ENCODE measurements at places on chromosomes 7 and 10.

DNA sequence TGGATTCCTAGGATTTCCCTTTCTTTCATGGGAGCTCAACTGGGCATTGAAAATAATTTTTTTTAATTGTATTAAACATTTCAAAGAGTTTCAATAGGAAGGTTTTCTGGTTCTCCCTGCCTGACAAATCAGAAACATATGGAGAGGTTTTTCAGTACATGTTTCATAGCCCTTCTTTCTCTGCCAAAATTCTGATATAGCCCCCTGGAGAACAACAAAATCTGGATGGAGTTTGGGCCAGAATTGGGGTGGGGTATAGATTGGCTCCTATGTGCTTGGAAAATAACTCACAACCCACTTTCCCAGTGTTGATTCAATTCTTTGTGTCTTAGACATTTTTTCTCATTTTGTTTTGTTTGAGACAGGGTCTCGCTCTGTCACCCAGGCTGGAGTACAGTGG, 24.6 kb upstream of the EIF4H start:
- no peak for DNase-seq

DNA sequence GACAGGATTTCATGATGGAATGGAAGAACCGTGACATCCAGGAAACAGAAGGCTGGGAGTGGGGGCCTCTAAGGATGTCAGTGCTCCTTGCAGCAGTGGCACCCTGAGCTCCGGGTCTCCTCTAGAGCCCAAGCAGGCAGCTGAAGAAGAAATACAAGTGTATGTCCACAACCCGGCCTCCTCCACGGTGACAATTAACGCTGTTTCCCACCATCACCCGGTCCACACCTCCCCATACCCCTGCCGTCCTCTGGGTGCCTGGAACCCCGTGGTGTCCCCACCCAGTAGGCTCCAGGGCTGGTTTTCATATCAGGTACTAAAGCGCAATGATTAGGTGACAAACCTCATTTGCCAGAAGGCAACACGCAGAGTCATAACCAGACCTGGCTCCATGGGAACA, 30.3 kb downstream of the GRID1 start:
- no peak for DNase-seq

DNA sequence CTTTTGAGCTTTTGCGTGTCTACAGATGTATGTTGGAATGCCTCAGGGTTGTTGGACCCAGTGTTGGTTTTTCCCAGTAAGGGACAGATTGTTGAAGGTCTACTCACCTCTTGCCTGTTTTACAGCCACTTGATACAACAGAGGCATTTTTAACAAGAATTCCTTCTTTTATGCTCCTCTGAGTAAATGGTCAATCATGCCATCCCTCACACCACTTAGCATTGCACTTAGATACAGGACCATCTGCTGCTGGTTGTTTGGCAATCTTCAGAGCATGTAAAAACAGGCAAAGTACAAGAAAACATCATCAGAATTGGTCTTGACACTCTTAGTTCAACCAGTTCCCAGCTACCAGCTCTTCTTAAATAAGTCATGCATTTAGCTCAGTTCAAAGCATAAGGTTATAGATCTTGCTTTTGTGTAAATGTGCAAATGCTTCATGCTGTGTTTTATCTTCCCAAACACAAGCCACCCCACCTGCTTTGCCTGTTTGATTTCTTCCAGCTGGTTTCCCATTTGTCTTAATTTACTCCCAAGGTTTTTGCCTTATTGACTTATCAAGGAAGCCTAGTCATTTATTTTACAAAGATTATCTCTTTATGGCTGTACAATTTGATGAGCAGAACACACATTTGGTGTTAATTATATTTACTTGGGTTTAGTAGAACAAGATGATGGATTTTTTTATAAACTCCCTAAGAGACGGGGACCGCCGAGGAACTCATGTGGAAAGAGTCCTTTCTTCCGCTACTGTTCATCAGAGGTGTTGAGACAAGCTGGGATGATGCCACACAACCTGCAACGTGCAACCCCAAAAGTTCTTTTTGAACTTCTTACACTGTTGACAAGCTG, 136.6 kb downstream of the AHR start:
- no peak for DNase-seq

DNA sequence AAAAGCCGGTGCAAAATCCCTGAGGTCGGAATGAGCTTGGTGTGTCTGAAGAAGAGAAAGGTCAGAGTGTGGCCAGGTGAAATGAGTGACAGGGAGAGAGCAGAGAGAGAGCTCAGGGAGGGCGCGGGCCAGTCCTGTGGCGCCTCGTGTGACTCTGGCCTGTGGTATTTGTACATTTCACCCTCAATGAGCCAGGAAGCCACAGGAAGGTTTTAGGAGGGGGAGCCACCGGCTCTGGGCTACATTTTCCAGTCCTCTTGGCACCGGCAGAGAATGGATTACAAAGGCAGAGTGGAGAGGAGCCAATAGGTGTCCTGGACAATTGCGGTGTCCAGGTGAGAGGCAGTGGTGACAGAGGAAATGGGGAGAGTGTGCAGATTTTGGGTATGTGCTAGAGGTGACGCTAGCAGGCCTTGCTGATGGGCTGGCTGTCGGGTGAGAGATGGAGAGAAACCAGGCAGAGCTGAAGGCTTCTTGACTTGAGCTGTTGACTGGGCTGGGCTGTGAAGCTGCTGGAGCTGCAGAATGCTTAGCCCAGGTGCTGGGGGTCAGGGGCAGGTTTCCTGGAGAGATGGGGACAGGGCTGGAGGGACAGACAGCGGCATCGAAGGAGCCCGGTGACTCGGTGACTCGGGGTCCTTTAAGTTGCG, 38.1 kb downstream of the COL13A1 start:
- DNase-seq = no peak

DNA sequence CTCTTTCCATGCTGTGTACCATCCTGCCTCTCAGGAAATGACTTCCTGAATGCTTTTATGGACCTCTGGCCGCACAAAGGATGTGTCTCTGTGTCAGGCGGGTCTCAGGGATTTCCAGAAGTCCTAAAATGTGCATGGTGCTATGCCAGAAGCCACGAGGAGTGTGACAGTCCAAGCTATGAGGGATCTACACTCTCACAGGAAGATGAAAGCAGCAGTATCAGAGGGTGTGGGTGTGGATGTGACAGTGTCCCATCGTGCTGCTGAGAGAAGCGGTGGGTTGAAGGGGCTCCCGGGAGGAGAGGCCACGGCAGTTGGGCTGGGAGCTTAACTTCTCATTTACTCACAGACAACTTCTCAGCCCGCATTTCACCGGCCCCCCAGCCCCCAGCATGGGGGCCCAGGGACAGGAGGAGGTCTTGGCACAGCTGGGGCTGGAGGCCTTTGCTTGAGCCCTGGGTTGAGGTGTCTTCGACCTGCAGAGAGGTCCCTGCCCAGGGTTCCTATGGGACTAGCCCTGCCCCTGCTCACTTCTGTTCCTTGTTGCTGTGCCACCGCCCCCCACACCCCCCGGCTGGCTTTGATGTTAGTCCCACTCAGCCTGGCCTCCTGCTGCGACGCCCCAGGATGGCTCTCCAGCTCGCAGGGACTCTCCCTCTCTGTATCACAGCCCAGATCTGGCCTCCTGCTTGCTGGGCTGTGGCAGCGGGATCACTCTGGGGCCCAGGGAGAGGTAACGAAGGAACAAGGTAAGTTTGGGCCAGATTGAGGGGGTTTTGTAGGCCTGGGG, 30.8 kb upstream of the EMX2 start:
- no peak for DNase-seq

GRCh38 chr7:2029936-2030335, 202.8 kb downstream of the MAD1L1 start:
- no peak for DNase-seq

DNA sequence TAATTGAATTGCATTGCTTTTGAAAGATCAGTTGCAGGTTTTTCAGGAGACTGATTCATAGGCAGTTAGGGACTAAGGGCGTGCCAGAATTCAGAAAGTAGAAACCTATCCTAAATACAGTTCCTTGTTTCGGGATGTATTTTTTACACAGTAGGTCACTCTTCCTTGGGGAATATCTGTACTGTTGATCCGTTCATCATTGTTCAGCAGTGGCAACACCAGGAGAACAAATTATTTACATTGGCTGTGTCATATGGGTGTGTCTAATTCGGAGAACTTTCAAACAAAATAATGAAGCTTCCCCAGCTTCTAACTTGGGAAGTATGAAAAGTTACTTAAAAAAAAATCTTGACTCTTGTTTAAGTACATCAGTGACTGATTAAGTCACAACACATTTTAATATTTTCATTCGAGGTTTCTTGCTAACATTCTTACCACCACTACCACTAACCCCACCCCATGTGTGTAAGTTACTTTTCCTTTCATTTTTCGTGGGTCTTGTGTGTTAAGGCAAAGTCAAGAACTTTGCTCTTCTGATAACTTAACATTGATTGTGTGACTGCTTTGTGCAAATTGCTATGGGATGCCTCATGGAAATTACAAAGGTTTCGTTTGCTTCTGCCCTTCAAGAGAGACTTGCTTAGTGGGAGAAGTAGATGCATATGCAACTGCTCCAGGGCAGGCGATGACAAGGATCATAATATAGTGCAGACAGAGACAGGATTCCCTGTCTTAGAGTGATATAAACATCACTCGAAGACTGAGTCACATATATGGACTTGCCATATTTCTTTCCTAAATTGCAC, 43.8 kb upstream of the RPA3 start:
- no peak for DNase-seq

- DNase-seq = no peak
Measured at GRCh38 chr10:4285121-4285520, 500.1 kb upstream of the KLF6 start.

DNA sequence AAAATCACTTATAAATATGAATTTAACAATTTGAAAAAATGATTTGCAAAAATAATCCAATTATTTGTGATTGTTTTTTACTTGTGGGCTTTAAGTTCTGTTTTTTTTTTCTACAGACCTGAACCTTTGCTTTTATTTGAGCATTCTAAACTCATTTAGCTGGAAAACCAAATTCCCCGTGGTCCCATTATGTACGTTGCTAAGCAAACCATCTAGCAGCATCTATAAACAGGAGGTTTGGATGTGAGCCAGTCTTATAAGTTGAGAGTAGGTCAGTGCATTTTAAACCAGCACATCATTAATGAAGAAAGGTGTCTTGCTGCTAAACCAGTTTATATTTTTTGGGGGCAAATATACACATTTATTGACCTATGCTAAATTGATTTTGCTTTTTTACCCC, 77.3 kb downstream of the LRRN3 start:
- DNase-seq = no peak

DNA sequence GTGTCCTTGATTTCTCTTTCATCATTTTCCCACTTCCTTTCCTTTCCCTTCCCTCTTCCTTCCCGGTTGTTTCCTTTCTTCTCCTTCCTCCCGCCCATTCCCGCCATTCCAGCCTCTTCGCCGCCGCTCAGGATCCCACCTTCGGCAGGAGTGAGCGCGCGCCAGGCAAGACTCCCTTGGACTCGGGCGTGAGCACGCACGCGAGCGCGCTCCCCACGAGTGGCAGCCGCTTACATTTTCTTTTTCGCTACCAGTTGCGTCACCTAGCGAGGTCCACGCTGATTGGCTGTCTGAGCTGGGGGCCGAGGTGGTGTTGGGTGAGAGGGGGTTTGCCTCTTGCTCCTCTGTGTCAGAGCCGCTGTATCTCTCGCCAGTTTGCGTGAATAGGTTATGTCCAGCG, 11.8 kb downstream of the ZAN start:
- no peak for DNase-seq

DNA sequence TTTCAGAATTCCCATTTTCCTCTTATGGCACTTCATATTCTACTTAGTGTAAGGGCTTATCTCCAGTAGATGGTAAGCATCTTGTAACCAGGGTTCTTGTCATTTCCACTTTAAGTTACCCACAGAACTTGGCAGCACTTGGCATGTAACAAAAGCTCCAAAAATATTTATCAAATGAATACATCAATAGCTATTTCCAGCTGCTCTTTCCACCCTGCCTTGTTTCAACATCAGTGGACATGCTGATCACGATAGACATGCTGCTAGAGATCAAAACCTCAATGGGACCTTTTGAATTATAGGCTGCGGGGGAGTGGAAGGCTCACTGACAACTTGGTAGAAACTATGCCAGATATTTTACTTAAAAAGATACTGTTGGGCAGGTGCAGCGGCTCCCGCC, 32.9 kb downstream of the HOXA1 start:
- DNase-seq = no peak

DNA sequence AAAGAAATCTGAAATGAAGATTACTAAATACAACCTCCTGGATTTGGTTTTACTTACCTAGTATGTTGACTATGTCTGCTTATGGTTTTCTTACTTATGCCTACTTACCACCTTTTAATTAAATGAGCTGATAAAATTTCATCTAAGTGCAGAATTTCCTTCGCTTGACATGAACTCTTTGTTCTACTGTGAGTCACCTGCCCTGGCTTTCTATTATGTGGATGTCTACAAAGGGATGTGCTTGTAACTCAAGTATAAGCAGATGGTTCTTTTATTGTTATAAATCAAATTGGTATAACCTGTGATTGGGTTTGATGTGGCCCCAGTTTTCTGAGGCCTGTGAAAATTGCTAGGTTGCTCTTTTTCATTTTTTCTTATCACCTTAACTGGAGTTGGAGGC, 389.1 kb upstream of the ANKRD30A start:
- DNase-seq = no peak

- DNase-seq = no peak
Measured at GRCh38 chr7:123709525-123709924, 39.3 kb downstream of the WASL start.

DNA sequence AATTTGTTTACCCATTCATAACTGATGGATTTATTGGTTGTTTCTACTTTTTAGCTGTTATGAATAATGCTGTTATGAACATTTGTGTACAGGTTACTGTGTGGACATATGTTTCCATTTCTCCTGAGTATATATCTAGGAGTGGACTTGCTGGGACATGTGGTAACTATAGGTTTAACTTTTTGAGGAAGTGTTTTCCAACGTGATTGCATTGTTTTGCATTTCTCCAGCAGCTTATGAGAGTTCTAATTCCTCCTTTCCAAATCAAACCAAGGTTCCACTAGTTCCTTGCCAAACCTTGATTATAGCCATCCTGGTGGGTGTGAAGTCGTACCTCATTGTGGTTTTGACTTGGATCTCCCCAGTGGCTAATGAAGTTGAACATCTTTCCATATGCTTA, 2.6 kb upstream of the PRF1 start:
- DNase-seq = no peak

GRCh38 chr7:151721694-151722093, 155.2 kb downstream of the PRKAG2 start:
- no peak for DNase-seq

DNA sequence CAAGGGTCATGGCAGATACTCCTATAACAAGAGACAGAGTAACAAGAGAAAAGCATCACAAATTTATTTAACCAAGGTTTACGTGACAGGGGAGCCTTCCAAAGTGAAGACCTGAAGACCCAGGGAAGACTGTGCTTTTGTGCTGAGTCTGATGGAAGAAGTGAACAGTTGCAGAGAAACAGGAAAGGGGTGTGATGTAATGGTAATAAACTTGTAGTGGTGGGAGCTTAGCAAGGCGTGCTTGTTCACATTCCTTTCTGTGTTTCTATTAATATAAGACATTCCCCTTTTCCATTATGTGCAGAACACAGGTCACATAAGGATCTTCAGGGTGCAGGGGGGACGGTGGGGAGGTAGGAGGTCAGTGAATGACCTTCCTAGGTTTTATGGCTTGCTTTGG, 25.5 kb upstream of the C10orf67 start:
- no peak for DNase-seq
